ENCODE measurements at places on chromosomes 3 and 15.

DNA sequence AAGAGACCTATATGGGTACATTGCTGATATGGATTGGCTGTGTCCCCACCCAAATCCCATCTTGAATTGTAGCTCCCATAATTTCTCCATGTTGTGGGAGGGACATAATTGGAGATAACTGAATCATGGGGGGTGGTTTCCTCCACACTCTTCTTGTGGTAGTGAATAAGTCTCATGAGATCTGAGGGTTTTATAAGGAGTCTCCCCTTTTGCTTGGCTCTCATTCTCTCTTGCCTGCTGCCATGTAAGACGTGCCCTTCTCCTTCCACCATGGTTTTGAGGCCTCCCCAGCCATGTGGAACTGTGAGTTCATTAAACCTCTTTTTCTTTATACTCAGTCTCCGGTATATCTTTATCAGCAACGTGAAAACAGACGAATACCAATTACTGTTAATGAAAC is 5.0 kb upstream of the ARRDC4 start:
- no peak for DNase-seq

DNA sequence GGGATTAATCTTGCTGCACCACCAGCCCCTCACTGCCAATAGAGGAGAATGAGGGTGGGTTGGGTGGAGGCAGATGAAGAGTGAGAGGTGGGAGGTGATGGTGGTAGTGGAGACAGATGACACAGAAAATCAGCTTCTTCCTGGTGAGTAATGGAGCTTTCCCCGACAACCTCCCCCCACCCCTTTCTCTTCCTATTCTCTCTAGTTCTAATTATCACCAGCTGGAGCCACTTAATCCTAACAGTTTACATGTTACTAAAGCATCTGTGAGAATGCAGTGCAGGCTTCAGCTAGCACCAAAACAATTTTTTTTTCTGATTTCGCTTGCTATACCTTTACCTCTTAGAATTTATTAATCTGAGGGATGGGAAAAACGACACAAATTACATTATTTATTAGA is 116.1 kb upstream of the DNAJC19 start:
- DNase-seq = no peak

GRCh38 chr15:72426753-72427152 is 28.6 kb downstream of the TMEM202 start:
- no peak for DNase-seq

- no peak for DNase-seq
These were observed 10.1 kb upstream of the GPR171 start for GRCh38 chr3:151213151-151213550.

- DNase-seq = no peak
These were observed 58.1 kb downstream of the CD200 start for GRCh38 chr3:112390783-112391641.

DNA sequence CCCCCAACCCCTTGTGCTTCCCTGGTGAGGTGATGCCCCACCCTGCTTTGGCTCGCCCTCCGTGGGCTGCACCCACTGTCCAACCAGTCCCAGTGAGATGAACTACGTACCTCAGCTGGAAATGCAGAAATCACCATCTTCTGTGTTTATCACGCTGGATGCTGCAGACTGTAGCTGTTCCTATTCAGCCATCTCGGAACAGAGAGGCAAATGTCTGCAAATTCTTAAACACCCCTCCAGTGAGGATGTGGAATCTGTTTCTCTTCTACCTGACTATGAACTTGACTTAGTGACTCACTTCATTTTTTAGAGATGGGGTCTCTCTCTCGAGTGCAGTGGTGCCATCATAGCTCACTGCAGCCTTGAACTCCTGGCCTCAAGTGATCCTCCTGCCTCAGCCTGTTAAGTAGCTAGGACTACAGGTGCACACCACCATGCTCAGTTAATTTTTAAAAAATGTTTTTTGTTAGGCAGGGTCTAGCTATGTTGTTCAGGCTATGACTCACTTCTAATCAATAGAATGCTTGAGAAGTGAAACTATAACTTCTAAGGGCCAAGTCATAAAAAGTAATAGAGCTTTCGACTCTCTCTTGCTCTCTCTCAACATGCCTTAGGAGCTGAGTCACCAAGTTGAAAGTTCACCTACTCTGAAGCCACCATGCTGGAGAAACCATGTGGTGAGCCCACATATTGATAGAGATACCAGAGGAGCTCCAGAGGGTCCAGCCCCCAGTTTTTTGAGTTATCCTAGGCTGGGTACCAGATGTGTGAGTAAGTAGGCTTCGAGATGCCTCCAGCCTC is 11.5 kb upstream of the PARP14 start:
- DNase-seq = no peak
